ENCODE measurements at places on chromosomes 4 and X. TPM values are rescaled to one million over a fixed set of nuclear protein-coding genes. Genes with fewer than 3 reads are reported as not detected.

DNA sequence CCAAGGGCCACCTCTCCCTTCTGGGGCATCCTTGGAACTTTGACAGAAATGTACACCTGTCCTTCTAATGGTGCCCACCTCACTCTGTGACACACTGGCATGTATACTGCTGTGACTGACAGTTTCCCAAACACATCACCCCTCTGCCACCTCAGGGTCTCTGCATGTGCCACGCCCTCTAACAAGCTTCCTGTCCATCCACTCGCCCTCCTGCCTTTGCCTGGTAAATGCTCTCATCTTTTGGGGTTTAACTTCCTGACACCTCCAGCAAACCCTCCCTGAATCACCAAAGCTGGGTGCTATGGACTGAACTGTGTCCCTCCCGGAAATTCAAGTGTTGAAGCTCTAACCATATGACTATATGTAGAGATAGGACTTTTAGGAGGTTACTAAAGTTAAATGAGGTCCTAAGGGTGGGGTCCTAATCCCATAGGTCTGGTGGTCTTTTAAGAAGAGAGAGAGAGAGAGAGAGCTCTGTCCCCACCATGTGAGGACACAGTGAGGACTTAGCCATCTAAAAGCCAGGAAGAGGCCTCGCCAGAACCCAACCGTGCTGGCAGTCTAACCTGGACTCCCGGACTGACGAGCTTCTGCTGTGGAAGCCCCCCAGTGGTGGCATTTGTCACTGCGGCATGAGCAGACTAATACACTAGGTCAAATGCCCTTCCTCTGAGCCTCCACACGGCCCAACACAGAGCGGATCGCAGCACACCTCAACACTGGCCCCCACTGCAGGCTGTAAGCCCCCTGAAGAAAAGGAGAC is 95.6 kb downstream of the AFAP1 start:
- peak; percentile 89 for DNase-seq

- DNase-seq = no peak
Observed at GRCh38 chrX:16593801-16594200, 56.2 kb upstream of the S100G start.

DNA sequence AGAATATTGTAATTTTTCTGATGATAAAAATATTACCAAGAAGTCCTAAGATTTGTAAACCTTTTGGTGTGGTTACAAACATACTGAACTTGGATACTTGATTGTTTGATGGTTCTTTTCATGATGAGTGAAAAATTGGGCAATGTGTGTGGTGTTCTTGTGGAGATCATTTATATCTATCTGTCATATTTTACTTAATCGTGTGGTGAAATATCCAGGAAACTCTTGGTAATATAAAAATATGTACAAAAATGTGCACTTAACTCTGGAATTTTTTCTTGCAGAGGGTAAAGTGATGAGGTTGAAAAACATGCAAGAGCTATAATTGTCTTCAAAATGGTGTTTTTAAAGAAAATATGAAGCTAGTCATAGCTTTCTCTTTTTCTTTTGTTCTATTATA is 2.8 kb downstream of the DCUN1D4 start:
- no peak for DNase-seq

- DNase-seq = no peak
Observed at GRCh38 chrX:11755724-11756123, 2.3 kb upstream of the MSL3 start.

- peak; percentile 60 for DNase-seq
Observed at GRCh38 chr4:93827272-93827947, 1.1 kb upstream of the ATOH1 start.

DNA sequence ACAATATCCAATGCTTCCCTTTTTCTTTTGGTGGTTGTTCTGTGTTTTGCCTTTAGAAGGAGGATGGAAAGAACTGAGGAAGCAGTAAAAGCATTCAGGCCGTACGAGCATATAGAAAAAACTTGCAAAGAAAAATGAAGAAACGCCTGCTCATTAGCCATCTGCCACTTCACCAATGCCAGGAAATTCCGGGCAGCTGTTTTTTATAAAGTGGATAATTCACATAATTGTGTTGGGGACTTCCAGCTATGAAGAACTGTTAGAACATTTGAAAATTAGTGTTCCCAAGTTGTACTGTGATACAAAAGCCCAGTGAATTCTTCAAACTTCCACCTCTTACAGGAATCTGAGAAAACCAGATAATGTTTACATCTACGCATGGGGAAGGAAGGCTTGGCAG is 11.7 kb downstream of the RELL1 start:
- no peak for DNase-seq

Gene GYPB
- 0.43 TPM for polyA plus RNA-seq

DNA sequence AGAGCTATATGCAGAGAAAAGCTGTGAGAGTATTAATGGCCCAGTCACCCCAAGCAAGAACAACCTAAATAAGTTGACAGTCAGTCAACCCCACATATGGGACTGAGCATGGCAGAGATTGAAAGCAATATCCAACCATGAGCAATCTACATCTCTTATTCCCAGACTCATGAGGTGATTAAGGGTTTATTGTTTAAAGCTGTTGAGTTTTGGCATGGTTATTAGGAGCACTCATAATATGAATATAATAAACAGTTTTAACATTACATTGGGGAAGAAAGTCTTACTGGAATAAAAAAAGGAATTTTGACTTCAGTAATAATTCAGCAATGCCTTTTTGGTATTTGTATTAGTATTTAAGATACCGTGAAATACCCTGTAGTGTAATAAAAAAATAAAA is 1627.4 kb downstream of the STIM2 start:
- no peak for DNase-seq

Gene RAB40AL
- 0.87 TPM for polyA plus RNA-seq

Gene OPRPN
- not detected for polyA plus RNA-seq

DNA sequence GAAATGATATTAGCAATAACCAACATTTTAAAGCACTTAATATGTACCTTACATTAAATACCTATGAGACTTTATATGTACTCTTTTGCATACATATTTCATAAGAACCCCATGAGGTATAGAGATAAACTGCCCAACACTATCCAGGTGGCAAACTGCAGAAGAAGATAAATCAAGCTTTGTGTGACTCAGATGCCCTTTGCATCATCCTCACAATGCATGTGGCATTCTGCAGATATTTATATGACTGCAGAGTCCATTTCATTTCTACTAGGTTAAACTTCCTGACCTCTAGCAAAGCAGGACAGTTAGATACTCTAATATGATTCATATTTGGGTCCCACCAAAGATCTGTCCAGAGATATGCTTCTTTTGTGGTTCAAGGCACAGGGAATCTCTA is 85.6 kb upstream of the RASGEF1B start:
- DNase-seq = no peak

DNA sequence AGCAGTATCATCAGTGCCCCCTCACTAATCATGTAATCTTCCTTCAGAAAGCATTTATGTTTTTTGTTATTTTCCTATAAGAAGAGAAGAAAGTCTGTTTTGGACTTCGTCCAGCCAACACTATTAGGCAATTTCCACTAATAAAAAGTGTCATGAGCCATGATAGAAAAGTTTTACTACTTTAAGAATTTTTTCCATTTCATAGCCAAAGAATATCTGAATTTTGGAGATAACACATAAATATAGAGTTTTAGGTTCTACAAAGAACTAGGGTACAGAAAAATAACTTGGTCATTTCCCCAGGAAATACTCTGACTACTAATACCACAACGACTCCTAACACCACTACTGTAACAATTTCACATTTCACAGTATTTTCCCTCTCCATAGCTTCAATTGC is 41.8 kb upstream of the VEGFC start:
- no peak for DNase-seq

Gene PNMA3
- 8.9 TPM for polyA plus RNA-seq

DNA sequence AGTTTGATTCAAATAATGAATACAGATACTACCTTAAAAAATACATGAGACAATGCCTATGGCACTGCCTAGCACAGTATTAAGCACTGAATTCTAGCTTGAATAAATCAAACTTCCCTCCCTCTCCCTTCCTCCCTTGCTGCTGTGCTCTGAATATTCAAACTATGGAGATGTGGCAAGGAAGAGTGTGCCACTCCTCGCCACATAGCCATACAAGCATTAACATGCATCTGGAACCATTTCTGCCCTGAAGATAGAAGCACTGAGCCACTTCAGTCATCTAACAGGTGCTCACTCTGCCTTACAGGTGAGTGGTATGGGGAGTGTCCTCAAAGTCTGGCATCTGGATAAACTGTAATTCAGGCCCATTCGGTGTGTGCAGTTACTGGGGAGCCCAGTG is 276.9 kb downstream of the ARHGAP24 start:
- DNase-seq = no peak

GRCh38 chr4:158190718-158191117 is 17.9 kb upstream of the GASK1B start:
- DNase-seq = no peak

Data from cardiac muscle cell (in vitro differentiated cells and primary cell).